ENCODE measurements at places on chromosomes 5 and 9.

- no peak for DNase-seq
These were observed 140.8 kb downstream of the TSSK1B start for GRCh38 chr5:113293975-113294310.

DNA sequence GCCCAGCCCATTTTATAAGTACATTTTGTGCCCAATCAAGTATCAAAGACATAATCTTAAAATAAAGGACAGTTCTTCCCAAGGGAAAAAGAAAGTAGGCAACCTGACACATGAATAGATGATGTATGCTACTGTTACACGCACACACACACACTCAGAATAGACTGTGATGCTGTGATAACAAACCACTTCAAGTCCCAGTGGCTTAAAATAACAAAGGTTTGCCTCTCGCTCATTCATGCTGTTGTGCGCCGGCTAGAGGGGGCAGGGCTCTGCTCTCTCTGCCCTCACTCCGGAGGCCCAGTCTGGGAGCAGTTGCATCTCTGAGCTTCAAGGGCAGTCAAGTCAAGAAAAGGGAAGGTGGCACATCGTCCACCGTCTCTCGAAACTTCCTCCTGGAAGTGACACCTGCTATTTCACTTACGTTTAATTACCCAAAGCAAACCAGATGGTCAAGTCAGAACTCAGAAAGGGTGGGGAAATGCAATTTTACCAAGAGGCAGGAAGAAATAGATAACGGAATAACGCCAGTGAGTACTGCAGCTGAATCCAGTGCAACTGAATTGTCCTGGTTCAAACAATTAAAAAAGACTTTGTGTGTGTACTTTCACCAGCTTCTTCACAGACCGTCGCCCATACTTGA is 43.3 kb downstream of the ANKRD33B start:
- DNase-seq, result no peak

- DNase-seq, result no peak
These were observed 43.6 kb upstream of the NEK6 start for GRCh38 chr9:124214116-124214515.

- DNase-seq, result no peak
These were observed 362.3 kb downstream of the MAT2B start for GRCh38 chr5:163867738-163868137.

DNA sequence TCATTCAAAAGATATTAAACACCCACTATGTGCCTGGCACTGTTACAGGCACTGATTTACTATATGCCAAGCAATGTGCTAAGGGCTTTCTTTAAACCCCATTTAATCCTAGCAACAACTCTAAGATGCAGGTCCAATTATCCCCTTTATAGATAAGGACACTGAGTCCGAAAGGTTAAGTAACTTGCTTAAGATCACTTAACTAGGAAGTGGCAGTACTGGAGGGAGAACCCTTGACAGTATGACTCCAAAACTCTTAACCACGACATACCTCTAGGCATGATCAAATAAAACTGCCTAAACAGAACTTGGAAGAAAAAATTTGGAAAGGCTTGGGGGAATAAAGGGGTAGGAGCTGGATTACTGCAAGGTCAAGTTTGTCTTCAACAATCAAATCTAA is 1.7 kb downstream of the RAB14 start:
- no peak for DNase-seq

DNA sequence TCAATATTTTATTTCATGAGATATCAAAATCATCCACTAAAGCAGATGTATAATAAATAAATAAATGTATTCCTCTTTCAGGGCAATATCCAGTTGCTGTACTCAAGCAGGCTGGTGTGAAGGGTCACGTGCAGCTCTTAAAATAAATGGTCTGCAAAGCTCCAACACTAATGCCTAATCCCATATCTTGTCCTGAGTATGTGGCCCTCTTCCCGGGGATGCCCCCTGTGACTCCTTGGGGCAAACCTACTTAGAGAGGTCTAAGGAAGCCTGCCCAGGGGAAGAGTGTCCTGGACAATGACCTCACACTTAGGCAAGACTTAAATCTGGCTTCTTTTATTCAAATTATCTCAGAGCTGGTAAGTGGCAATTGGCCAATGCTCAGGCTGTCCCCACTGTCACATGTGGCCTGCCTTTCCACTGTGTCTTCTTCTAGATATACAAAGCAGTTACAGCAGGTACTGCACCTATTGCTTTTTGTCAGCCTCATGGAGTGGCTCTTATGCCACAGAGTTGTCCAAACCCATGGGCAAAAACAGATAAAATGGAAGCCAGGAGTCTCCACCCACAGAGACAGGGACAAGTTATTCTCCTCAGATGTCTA is 55.3 kb downstream of the SEMA5A start:
- no peak for DNase-seq

GRCh38 chr5:74130155-74130897 is 504.3 kb downstream of the ARHGEF28 start:
- no peak for DNase-seq

- no peak for DNase-seq
These were observed 13.0 kb downstream of the BHMT start for GRCh38 chr5:79124607-79125006.

DNA sequence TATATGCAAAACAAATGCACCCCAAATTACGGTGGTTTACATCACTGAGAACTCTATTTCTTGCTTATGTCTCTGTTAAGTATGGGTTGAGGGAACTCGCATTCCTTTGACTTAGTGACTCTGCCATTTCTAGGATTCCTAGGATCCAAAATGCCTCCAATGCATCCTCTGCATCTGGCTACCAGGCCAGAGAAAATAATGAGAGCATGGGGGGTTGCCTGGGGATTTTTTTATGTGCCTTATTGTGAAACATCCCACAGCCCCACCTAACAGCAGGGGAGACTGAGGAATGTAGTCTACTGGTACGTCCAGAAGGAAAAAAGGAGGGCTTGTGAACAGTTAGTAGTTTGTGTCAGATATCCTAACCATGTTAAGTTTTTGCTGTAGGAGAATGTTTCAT is 466.0 kb upstream of the ARRDC3 start:
- DNase-seq, result no peak

DNA sequence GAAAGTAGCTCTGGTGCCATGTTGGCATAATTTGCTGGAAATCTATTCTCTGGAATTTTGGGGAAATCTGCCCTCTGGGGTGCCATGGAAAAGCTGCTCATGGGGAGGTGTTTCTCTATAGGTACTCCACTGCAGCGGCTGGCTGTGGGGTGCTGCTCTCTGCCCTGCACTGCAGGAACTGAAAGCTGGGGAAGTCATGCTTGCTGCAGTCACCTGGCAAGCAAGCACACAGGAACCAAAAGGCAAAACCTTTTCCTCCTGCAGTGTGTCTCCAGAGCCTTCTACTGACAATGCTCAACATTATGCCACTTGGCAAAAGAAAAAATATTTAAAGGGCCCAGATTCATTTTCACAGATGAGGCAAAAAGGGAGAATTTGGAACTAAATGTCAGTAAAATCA is 25.8 kb upstream of the CARNMT1 start:
- no peak for DNase-seq

DNA sequence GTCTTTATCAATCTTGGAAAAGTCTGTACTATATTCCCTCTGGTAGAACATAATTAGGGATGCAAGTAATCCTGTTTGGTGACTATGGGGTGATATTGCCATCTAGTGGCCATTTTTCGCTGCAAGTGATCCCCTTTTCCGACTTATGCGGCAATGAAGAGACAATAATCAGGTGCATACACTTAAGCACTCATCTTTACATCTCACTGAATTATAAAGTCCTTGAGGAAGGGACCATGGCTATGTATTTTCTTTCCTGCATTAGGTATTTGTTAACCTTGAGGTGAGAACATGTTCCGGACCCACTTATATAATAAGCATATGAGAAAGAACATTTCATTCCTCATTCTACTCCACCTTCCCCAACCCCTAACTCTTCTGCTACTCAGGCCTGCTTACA is 19.6 kb upstream of the LIX1 start:
- no peak for DNase-seq

GRCh38 chr5:176355400-176356178 is 6.0 kb downstream of the KIAA1191 start:
- no peak for DNase-seq

DNA sequence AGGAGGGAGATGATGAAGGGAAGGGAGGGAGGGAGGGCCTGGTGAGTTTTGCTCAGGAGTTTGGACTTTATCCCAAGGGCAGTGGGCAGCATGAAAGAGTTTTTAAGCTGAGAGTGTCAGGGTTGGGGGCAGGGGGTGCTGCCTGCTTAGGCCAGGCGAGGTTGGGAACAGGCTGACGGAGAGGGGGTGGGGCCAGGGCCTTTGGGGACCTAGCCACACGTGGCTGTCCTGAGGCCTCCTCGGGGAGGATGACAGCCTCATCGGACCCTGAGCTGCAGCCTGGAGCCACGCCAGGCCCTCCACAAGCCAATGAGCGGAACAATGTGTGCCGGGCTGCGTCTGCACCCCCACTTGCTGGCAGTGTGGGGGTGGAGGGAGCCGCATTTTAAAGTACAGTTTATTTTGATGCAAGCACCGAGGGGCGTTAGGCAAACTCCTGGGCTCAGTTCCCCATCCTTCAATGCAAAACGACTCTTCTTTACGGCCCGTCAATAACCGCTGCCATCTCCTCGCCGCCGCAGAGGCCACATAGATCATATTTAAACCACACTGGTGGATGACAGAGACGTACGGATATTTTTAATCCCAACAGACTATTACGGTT is 5.3 kb upstream of the RXRA start:
- DNase-seq, result no peak

- DNase-seq, result no peak
These were observed 131.1 kb upstream of the CNTLN start for GRCh38 chr9:17003576-17004240.

- no peak for DNase-seq
These were observed 210.1 kb downstream of the EPB41L4A start for GRCh38 chr5:112208699-112209615.

DNA sequence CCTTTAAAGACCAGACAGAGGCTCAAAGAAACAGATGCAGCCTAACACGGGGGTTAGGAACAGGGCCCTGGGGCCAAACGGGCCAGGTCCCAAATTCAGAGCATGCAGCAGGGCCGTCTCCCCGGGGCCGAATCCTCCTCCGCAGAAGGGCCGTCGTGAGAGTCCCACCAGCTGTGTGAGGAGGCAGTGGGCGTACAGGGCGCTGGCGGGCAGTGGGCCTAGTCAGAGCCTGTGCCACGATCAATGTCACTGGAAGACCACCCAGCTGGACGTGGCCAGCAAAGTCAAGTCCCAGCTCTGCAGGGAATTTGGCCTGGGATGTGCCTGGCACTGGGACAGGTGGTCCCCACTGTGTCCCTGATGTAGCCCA is 15.8 kb upstream of the FCN2 start:
- no peak for DNase-seq
